GM18507 (cell line): ENCODE measurements at places on chromosomes 5 and 9.

DNA sequence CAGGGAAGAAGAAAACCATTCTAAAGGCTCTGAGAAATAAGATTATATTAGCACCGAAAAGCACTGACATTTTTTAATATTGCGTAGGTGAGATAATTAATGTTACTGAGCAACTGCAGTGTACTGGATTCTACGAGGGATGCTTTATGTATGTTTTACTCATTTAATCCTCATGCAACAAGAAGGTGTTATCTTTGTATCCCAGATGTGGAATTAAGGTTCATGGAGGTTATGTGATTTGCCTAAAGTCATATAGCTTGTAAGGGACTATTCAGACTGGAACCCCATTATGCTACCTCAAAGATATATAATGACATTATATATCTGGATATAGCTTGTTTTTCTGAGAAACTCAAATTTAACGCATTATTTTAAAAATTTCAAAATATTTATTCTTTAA, 2.5 kb downstream of the FBXO4 start:
- no peak for DNase-seq

DNA sequence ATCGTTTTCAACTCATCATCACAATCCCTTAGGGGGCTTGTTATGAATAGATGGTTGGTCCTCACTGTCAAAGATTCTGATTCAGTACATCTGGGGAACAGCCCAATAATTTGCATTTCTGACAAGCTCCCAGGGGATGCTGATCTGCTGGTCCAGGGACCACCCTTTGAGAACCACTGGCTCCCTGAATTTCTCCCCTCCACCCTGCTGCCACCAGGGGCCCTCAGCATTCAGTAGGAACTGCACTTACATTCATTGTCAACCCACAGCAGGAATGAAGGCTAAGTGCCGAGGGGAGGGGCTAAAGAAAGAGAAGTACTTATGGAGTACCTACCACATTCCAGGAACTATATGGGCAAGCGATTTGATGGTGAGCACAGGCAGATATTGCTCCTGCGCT, 85.9 kb downstream of the BOD1 start:
- DNase-seq: no peak

GRCh38 chr5:15807248-15807647, 307.3 kb downstream of the FBXL7 start:
- DNase-seq: no peak

DNA sequence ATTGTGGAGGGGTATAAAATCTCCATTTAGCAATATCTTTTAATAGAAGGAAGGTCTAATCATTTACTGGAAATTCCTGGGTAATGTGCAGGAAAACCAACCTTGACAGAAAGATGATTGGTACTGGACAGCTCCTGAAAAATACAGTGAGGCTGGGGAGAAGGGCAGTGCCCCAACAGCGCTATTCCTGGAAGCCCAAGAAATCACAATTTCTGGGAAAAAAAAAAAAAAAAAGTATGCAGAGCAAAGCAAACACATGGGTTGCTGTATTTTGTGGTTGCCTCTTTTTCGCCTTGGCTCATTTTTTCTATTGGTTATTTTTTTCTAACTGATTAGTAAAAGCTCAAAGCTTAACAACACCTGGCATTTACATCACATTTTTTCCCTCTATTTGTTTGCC, 249.7 kb downstream of the ENC1 start:
- no peak for DNase-seq

GRCh38 chr5:11047030-11047429, 286.0 kb upstream of the DAP start:
- no peak for DNase-seq

GRCh38 chr9:6997330-6997729, 239.6 kb downstream of the KDM4C start:
- DNase-seq: no peak

GRCh38 chr5:125274211-125274610, 527.8 kb upstream of the ZNF608 start:
- DNase-seq: no peak

GRCh38 chr9:86909388-86909787, 37.9 kb downstream of the GAS1 start:
- DNase-seq: no peak

DNA sequence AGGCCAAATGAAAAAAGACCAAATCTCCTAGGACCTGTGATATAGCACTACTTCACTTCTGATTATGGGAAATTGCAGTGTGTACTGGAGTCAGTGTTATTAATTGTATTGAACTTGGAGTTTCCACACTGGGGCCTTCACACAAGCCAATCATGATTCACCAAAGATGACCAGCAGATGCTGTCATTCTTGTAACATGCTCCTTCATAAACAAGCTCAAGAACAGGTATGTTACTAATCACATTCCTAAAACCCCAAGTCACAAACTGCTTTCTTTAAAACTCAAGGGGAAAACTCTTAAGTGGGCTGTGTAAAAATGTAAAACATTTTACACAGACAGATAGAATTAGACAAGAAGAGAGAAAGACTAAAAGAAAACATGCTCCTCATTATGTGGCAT, 5.6 kb downstream of the KLHL3 start:
- DNase-seq: no peak

DNA sequence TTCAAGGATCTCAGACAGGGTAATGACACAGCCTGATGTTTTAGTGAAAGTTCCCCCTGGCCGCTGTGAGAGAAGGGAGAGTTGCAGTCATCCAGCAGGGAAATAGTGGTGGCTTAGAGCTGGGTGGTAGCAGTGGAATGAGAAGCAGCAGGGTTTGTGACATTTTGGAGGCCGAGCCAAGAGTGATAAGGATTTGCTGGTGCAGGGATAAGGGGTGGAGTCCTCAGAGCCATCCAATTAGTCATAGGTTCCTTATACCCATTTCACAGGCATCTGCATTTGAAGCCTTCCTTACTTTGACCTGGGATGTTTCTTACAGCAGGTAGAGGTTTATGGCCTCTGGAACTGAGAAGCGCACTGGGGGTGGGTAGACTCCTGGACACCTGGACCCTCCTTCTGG, 12.8 kb downstream of the JADE2 start:
- DNase-seq: no peak

DNA sequence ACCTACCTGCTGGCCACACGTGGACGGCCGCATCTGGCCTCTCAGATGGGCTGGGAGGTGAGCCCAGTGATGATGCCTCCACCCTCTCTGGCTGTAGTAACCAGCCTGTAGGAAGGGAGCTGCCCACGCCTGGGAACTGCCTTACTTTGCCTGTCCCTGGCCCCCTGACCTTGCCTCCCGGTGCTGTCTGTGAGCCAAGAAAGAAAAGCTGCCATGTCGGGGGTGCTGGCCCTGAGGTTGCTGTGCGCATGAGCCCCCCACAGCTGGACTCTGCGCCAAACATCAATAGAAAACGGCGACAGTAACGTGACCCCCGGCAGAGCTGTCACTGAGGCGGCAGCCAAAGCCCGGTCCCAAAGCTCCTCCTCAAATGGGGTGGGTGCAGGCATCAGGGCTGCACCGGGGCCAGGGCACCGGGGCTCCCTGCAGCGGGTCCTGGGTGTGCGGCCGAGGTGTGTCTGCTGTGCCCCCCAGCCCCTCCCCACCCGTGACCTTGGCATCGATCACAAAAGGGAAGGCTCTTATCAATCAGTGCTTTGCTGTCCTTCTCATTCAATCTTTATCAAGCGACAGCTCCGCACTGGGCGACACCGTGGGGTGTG, 15.3 kb upstream of the SLC9A3 start:
- no peak for DNase-seq

GRCh38 chr9:134618163-134618832, 23.3 kb upstream of the COL5A1 start:
- no peak for DNase-seq

GRCh38 chr9:131104016-131104740, 7.8 kb downstream of the AIF1L start:
- no peak for DNase-seq

DNA sequence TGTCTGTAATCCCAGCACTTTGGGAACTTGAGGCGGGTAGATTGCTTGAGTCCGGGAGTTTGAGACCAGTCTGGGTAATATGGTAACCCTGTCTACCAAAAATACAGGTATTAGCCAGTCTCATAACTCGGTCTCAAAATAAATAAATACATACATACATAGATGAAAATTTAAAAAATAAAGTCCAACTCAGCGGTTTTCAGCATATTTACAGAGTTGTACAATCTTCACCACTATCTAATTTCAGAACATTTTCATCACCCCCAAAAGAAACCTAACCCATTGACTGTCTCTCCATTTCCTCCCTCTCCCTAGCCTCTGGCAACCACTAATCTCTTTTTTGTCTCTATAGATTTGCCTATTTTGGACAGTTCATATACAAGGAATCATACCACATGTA, 10.7 kb downstream of the RMND5B start:
- DNase-seq: no peak

DNA sequence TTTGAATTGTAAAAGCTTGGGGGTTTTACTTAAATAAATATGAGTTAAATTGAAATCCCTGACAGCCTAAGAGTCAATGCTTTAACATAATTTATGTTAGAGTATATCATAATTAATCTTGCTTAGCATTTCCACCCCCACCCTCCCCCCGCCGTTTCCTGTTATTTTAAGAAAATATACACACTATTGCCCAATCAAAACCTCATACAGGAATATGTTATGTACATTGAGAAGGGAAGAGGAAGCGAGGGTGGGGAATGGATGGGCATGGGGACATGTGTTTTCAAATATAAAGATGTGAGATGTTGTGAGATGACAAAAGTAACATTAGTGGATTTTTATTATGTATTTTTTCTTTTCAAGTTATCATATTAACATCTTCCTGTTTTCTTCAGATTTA, 561.1 kb upstream of the MEF2C start:
- no peak for DNase-seq

DNA sequence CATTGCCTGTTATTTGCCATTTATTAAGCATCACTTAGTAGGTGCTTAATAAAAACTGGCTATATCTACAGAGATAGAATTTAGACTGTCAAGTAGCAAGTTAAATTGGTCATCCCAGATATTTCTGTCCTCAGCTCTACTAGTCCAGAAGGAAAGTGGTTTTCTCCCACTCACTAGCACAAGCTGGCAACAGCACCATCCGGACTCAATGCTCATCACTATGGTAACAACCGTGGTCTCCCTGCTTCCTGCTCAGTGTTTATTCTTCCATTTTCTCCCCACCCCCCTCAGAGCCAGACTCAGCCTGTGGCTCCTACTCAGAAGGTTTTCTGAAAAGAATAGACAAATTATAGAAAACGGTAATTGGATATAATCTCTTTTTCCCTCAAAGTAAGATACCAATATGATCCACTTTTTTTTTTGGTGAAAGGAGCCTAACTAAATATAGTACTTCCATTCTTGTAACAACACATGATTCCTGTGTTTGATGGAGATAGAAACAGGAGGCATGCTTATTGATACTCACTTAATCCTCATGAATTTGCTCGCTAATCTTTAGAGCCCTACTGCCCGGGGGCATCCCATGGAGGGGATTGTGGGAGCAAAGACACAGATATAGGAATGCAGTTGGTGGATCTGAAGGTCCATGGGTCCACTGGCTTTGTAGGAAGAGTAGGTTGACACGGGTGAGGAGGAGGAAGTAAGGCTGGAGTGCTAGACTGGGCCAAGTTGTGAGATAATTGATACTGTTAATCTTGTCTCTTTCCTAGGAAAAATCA, 191.4 kb downstream of the MAN2A1 start:
- no peak for DNase-seq

DNA sequence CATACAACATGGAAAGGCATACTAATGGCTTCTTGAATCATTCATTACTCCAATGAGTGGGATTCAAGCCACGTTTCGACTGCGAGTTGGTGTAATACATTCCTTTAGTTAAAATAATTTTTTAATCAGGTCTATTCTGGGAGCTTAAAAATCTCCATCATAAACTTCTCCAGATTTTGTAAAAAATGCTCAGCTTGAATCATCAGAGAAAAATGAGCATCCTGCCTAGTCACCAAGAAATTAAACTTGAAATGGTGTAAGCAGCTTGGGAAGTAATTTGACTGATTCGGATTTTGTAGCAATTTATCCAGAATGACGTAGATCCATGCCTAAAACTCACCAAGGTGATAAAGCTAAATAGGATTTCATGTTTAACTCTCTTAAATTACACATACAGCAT, 165.7 kb downstream of the SLCO4C1 start:
- DNase-seq: no peak

DNA sequence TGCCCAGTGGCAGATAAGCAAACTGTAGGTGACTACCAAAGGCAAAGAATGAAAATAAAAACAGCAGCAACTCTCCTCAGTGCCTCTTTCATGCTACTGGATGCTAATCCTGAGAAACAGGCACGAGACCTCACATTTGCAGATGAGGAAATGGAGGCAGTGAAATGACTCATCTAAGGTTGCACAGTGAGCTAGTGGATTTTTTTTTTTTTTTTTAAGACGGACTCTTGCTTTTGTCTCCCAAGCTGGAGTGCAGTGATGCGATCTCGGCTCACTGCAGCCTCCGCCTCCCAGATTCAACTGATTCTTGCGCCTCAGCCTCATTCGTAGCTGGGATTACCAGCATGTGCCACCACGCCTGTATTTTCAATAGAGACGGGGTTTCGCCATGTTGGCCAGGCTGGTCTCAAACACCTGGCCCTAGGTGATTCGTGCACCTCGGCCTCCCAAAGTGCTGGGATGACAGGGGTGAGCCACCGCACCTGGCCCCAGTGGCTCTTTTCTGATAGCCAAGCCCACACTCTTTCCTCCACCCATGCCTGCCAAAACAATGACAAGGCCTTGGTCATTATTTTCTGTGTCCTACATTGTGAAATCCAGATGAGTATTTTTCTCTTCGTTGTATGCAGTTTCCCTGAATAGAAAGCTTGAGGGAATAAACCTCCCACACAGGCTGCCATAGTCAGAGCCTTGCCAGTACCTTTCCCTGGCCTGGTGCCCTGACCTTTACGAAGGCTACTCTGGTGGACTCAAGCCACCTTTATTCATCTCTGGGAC, 19.2 kb downstream of the DOCK2 start:
- no peak for DNase-seq

DNA sequence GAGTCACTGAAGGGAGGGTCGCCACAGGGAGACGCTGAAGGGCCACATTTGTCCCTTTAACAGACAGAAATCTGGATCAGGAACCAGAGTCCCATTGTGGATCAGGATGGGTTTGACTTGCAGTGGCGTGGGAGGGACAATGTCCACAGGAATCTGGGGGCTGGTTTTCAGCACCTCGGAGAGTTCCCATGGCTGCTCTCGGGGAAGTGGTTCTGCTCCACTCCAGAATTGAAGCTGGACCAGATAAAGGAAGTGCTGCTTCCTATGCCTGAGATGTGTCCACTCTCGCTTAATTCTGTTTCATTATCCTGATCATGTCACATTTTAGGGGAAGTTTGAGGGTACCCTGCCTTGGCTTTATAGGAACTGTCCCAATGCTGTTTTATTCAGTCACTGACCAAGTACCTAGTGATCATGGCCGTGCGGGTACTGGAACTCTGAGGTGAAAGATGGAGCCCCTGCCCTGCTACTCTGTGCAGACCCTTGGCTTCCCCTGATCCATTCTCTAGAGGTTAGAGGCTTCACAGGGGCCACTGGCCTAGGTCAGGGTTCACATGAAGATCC, 28.7 kb downstream of the ENHO start:
- DNase-seq: no peak
